ENCODE measurements at places on chromosomes 4 and X.

DNA sequence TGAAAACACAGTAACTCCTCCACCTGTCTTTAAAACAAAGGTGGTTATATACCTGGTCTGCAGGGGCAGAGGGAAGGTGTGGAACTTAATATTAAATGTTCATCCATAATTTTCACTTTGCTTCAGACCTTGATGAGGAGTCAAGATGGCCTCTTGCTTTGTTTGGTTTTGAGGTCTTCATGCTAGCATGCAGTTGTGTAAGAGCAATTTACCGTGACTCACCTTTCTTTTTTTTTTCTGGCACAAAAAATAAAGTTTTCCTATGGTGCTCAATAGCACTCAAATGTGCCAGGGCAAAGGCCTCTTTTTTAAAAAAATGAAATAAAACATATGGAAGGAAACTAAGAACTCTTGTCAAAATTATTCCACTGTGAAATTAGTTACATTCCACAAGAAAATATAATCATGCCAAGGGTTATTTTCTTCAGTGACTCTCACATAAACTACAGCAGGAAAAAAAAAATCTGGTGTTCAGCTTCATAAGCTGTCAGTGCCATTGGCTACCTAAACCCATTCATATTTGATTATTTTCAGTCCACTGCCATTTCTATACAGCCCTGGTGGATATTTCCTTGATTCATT is 128.2 kb downstream of the SLC7A11 start:
- DNase-seq: no peak

DNA sequence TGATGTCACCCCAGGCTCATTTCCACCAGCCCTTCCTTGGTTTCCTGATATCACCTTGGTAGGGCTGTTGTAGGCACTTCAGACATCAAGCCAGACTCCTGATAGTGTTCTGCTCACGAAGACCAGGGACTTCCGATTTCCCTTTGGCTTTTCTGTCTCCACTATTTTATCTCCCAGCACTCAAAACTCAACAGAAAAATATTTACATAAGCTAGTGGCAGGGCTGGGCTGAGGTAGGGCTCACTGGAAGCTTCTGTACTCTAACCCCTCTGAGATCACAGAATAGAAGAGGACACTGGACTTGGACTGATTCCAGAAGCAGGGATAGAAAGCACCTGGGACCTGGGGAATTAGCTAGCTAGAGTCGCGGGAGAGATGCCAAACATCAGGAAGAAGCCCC is 34.4 kb upstream of the EFNB1 start:
- DNase-seq: no peak

DNA sequence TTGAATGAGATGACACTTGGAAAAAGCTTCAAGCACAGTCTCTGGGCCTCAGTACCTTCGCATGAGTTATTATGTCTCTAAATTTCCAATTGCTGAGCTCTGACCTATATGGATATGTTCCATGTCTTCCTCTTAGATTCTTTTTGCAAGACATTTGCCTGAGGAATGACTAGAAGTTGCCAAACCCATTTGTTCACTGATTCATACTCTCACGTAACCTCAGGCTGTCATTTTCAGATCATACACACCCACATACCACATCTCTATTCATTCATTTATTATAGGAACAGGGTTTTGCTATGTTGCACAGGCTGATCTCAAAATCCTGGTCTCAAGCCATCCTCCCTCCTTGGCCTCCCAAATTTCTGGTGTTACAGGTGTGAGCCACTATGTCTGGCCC is 2137.1 kb upstream of the TENM3 start:
- DNase-seq: no peak

DNA sequence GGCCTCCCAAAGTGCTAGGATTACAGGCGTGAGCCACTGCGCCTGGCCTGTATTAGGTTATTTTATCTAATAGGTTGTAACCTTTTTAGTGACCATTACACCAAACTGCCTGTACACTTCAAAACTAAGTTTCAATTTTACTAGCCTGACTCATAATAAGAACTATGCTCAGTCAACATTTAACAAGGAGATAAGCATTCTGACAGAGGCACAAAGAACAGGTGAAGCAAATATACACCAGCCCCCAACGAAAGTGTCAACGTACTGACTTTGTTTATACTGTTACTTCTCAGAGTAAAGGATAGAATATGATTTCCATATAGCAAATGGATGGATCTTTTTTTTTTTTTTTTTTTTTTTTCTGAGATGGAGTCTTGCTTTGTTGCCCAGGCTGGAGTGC is 62.8 kb downstream of the SHISA3 start:
- DNase-seq: no peak

GRCh38 chr4:55736605-55737183 is 82.9 kb upstream of the EXOC1L start:
- DNase-seq: peak; percentile 2

Measured in CD4-positive, alpha-beta T cell treated with Interleukin-12 subunit alpha and Interleukin-12 subunit beta, for 1 hour (primary cell).